ENCODE measurements at places on chromosomes 12 and 14. TPM values are rescaled to one million over a fixed set of nuclear protein-coding genes. Genes with fewer than 3 reads are reported as not detected.
A peak's percentile ranks its signal among the peaks of the same experiment; 100 is the strongest.

The PZP gene
- not detected for total RNA-seq

The NXPH4 gene
- total RNA-seq = 0.40 TPM

- no peaks in the 10 kb centered on the region for H3K4me1 ChIP-seq
- no peak for DNase-seq
These were observed 59.3 kb upstream of the CNTN1 start for GRCh38 chr12:40632933-40633332.

GRCh38 chr14:93135399-93135798, 19.7 kb upstream of the ITPK1 start:
- no peaks in the 10 kb centered on the region for H3K27me3 ChIP-seq
- H3K4me3 ChIP-seq = no peak overlapping the region
- peak overlapping the region; percentile 6 for H3K27ac ChIP-seq
- no peak for DNase-seq

GRCh38 chr12:11765817-11766794, 116.6 kb downstream of the ETV6 start:
- H3K27me3 ChIP-seq = no peaks in the 10 kb centered on the region
- H3K4me1 ChIP-seq = peaks cover 62% of the 10 kb centered on the region
- H3K36me3 ChIP-seq = peaks cover 19% of the 10 kb centered on the region
- peak overlapping the region; percentile 73 for H3K27ac ChIP-seq
